ENCODE measurements at places on chromosomes 1 and 21.

GRCh38 chr1:247500865-247501264, 35.4 kb downstream of the OR2C3 start:
- no peak for DNase-seq

DNA sequence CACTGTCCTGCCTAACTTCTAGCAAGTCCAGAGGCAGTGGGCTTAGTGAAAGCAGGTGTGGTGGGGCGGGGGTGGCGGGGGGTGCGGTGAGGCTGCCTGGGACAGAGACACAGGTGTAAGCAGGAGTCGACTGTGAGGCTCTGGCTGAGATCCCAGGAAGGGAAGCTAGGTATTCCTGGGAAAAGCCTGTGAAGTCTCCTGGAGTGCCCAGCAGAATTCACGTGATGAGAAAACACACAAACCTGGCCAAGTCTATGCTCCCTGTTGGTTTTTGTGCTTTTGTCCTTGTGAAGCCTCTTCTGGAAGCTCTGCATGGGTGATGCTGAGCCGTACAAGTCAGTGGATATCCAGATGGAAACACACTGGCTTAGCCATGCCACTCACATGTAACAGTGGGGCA, 5.3 kb downstream of the GALNT2 start:
- DNase-seq: no peak

DNA sequence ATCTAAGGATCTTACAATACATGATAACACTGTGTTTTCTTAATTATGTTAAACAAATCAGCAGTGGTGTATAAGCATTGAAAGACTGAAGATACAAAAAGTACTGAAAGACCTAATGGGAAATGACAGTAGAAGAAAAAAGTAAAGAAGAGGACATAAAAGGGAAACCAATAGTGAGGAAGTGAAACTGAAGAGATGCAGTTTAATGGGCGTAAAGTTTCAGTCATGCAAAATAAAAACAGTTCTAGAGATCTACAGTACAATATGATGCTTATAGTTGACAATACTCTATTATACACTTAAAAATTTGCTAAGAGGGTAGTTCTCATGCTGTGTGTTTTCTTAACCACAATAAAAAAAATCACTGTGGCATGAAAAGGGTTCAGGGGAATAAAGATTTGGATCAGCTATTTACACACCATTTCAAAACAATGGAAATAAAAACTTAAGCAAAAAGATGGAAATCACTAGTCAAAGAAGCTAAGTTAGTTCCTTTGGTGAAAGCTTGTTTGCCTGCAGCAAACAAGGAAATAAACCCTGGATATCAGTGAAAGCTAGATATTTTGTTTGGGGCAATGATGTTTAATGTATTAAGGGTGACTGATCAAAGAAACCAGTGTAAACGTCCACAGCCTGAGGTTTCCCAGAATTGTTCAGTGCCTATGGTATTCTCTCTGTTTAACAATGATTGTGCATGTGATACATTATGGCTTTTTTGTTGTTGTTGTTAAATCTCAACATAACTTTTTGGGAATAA, 1160.8 kb upstream of the ADGRL2 start:
- no peak for DNase-seq

- no peak for DNase-seq
Observed at GRCh38 chr1:245458234-245458633, 303.4 kb downstream of the KIF26B start.

DNA sequence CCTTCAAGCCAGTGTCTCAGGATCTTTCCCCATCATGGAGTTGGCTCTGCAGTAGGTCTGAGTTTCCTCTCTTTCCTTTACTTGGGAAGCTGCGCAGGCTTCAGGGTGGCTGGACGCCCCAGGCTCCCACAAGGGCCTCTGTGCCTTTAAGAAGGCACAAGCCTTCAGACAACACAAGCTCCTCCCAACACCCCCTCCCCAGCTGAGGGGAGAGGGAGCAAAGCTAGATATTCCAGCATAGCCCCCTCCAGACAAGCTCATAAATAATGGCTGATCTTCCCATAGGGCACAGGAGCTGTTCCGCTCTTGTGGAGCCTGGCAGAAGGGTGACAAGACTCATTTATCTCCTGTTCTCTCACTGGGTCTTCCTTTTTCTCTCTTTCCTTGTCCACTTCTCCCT, 27.9 kb upstream of the ATP2B4 start:
- DNase-seq: no peak

DNA sequence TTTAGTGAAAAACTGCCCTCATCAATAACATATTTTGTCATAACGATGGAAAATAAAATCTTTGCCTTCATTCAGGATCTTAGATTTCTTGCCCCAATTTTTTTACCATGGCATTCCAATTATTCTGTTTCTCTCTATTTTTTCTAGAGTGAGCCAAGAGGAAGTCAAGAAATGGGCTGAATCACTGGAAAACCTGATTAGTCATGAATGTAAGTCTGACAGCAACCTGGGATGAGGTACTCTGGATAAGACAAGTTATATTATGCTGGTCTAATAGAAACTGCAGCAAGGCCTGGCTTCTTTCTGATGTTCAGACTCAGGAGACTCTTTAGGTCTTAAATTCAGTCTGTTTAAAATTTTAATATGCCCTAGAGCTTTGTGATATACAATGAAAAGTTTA, 3.5 kb downstream of the RGS4 start:
- DNase-seq: no peak
